ENCODE measurements at places on chromosomes 6 and 20. TPM values are rescaled to one million over a fixed set of nuclear protein-coding genes. Genes with fewer than 3 reads are reported as not detected.

The PPP1R3G gene
- total RNA-seq, result 1.8 TPM

- DNase-seq, result no peak
These were observed 114.7 kb downstream of the ANKRD60 start for GRCh38 chr20:58113716-58114115.

- no peak for DNase-seq
These were observed 93.6 kb downstream of the KIF16B start for GRCh38 chr20:16479666-16480065.

DNA sequence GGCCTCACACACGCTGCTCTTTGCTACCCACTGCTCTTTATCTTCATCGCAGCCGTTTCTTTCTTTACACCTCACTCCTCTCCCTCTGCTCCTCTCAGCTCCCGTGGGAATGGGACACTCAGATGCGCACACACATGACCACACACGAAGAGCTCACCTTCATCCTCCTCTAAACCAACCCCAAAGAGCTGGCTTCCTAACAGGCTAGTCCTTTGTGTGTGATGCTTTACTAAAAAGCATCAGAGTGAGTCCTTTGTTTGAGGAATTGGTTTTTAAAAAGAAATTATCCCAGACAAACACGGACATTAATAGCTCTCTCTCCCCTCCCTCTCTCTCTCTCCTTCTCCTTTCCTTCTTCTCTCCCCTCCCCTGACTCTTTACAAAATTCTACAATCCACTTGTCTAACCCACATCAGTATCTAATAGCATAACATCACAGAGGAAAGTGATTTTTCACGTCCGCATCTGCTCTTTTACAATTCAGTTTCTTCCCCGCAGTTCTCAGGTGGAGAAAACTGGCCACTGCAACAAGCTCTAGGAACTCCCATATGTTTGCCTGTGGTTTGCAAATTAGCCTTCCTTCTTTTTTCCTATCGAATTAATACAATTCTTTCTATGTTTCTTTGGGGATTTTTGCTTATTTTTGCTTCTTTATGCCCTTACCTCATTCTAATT lies 306.8 kb upstream of the CNR1 start:
- no peak for DNase-seq

The IMPG1 gene
- not detected for total RNA-seq

GRCh38 chr20:17568045-17568788 lies 1.7 kb upstream of the DSTN start:
- DNase-seq, result no peak

GRCh38 chr6:18262702-18263417 lies 1.5 kb downstream of the DEK start:
- DNase-seq, result peak; percentile 14

GRCh38 chr6:33989016-33989854 lies 156.7 kb downstream of the GRM4 start:
- DNase-seq, result no peak

DNA sequence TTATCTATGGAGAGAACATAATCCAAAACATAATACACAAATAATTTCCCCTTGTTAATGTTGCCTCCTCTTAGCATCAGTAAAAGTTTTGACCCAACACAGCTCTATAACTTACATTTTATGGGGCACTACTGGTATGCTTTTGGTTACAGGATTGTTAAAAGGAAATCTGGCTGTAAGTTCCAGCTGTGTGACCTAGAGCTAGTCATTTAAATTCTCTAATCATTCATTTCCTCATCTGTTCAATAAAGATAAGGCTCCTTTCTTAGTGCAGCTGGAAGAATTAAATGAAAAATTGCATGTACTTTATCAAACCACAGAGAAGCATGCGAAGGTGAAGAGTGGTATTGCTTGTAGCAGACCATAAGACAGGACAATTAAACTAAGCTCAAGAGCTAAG lies 4.6 kb downstream of the SLC17A2 start:
- DNase-seq, result no peak

DNA sequence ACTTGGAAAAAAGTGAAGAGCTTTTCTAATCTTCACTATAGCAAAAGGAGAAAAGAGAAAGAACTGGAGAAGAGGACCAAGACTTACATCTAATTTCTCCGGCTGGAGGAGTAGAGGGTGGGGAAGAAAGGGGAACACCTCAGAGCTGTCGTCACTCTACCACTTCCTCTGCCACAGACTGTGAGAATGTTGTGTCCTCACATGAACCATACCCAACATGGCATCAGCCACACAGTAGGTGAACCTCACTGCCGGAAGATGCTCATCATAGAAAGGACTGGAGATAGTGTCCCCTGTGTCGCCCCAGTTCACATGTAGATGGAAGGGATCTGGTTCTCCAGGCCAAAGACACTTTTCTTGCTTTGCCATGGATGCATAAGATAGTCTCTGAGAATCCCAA lies 604.4 kb upstream of the NOX3 start:
- DNase-seq, result no peak

DNA sequence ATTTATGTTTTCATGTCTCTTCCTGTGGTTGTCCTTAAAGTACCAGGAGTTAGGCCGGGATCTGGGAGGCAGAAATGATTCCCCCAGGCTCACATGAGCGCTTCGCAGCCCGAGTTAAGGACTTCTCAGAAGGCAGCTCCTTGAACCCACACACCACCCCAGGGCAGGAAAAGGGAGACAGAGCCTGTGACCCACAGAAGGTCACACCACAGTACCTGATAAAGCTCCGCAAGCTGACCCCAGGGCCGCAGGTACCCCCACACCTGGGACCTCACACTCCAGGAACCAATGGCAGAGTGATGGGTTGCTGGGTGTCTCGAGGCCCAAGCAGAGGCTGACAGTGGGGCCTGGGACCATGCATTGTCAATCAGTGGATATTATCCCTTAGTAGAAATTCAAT lies 207.6 kb downstream of the CDH4 start:
- no peak for DNase-seq

The CENPW gene
- total RNA-seq, result 5.0 TPM

DNA sequence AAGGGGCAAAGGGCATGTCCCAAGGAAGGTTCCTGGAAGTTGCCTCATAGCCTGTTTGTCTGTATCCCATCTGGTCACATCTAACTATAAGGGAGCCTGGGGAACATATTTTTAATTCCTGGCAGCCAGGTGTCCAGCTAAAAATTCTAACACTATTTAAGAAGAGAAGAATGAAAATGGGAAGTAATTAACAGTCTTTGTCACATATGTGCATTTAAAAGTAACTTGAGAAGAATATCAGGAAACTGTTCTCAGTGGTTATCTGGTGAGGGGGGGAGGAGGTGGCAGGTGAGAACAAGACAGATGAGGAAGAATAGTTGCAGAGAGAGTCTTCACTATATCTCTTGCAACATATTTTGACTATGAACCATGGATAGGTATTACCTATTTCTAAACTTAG lies 75.5 kb upstream of the ELOVL5 start:
- DNase-seq, result no peak

The ADTRP gene
- total RNA-seq, result 14.0 TPM

- no peak for DNase-seq
These were observed 81.3 kb upstream of the COL21A1 start for GRCh38 chr6:56328728-56329090.

DNA sequence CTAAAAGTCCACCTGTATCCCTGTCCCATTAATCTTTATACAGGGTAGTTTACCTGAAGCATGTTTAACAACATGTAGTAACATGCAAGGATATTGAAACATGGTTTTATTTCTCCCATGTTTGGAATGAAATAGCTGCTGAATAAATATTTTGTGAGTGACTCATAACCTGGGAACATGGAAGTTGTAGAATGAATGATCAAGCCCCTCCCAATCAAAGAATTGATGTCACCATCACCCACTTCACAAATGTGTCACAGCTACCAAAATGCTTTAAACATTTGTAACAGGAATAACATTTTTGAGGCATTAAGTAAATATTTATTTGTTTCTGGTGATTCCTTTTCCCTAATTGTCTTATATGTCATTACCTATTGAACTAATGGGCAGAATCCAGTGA lies 58.9 kb upstream of the TNFAIP3 start:
- DNase-seq, result no peak

The HLA-DPA1 gene
- total RNA-seq, result 16.1 TPM

- peak; percentile 32 for DNase-seq
These were observed 683.0 kb downstream of the DHX35 start for GRCh38 chr20:39645131-39645530.

The COL10A1 gene
- total RNA-seq, result 0.10 TPM

- no peak for DNase-seq
These were observed 373.2 kb upstream of the MMS22L start for GRCh38 chr6:97656236-97656635.

- DNase-seq, result no peak
These were observed 18.7 kb downstream of the RAMACL start for GRCh38 chr6:166567813-166568212.

- no peak for DNase-seq
These were observed 97.5 kb downstream of the DLL1 start for GRCh38 chr6:170193326-170193821.

GRCh38 chr6:40788661-40789655 lies 201.8 kb upstream of the LRFN2 start:
- DNase-seq, result peak; percentile 61

The EIF2S2 gene
- 37.8 TPM for total RNA-seq

- DNase-seq, result no peak
These were observed 207.0 kb upstream of the CDH4 start for GRCh38 chr20:61045091-61045490.

DNA sequence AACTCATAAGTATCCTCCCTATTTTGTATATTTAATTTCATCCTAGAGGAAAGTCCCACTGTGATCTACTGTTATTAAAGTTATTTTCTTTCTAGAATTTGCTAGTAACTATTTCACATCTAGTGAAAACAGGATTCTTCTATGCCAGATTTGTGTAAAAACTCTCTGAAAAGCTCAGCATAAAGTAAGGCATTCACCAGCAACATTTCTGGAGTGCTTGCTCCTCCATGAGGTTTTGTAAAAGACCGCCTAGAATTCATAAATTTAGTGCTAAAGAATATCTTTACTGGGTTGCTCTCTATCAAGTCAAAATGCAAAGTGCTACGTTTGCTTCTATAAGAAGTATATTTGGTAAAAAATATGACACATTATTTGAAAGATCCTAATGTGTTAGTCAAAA lies 173.5 kb upstream of the IRAK1BP1 start:
- peak; percentile 32 for DNase-seq

The IL17F gene
- not detected for total RNA-seq

DNA sequence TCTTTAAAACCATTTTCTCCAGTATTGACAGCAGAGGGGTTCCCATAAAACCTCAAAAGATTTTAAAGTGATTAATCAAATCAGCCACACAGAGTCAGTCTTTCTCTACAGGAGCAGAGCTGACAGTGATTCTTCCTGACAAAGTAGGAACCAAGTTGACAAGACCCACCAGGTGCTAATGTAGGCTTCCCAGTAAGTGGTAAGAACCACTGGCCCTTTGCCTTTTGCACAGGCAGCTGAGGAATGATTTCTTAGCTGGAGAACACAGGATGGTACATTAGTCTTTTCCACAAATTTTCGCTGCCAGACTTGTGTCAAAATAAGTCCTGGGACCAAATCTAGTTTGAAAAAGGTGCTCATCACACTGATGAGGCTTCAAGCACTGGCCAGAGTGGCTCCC lies 95.8 kb downstream of the ARMC2 start:
- DNase-seq, result no peak

GRCh38 chr6:144335914-144336313 lies 50.8 kb downstream of the UTRN start:
- no peak for DNase-seq

DNA sequence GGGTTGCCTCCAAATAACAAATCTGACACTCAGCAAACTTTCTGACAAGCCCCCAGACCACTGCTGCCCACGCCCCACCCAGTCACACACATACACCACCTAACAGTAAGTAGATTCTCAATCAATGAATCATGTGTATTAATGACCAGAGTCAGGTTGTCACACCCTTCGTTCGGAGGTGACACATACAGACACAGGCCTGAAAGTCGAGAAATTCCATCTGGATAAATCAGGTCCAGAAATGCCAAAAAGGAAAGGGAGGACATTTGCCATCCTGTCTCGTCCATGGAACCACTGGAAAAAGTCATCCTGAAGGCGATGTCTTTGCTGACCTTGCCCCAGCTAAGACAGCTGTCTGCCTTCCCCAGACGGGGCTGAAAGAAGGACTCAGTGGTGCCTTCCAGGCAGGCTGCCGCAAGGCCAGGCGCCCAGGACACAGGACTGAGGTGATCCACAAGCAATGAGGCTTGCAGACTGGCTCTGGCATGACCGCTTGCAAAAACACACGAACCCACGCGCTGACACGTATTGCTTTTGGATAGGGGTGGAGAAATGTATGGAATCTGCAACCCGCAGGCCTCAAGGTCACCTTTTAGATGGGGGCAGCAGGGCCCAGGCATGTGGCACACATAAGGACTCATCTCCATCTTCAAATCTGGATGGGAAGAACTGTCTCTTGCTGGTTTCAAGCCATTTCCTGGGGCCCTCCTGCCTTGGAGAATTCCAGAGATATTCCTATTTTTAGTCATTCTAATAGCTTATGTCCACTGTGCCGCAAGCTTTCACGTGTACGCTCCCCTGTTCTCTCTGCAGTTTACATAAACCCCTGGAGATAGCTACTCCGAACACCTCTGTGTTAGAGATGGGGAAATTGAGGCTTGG lies 9.0 kb downstream of the NFATC2 start:
- DNase-seq, result no peak

The LTB gene
- 1.6 TPM for total RNA-seq

The TCF15 gene
- 0.49 TPM for total RNA-seq

The TMC2 gene
- 0.10 TPM for total RNA-seq

GRCh38 chr6:165447141-165447540 lies 137.7 kb upstream of the C6orf118 start:
- DNase-seq, result no peak

The TPD52L1 gene
- 15.6 TPM for total RNA-seq

DNA sequence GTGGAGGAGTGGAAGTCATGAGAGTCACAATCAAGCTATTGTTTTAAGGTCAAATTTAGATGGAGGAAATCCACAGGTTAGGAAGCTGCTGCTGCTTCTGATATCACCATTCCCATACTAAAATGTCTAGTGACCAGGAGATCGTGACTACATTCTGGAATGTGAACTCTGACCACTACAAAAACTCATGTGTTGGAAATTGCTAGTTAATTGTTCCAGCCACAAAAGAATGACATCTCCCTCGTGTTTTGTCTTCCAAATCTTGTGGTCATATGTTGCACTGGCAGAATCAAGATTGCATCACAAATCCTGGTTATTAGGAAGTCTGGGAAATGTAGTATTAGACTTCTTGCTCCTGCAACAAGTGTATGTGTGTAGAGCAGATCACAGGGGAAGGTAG lies 441.9 kb downstream of the CD109 start:
- peak; percentile 57 for DNase-seq

The LY6G6D gene
- 10.3 TPM for total RNA-seq

Data from skin of body (tissue), 3 donors.